ENCODE measurements at places on chromosomes 11 and 22.

- no peak for DNase-seq
These were observed 7.3 kb upstream of the SYCE3 start for GRCh38 chr22:50569896-50570535.

DNA sequence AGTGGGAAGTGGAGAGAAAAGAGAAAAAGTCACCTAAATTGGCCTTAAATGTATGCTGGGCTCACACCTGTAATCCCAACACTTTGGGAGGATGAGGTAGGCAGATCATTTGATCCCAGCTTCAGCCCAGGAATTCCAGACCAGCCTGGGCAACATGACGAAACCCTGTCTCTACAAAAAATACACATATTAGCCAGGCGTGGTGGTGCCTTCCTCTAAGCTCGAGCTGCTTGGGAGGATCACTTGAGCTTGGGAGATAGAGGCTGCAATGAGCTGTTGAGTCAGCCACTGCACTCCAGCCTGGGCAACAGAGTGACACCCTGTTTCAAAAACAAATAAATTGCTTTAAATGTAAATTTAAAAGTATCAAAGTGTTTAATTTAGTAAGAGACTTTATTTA lies 3.9 kb downstream of the CBL start:
- DNase-seq: no peak

DNA sequence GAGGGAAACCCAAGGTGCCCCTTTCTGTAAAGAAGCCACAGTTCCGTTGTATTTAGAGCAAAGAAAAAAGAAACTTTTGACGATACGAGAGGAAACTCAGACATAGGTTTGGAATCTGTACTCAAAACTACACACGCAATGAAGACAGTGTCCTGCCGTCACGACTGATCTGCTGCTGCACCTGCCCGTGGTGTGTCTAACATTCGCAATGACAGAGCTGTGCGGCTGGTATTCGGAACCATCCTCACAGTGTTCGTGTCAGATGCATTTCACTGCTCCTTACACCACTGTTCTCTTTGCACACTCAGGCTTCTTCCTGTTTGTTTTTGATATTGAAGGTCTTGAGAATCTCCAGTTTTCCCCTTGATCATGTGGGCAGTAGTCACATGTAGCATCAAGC lies 84.8 kb downstream of the RTL6 start:
- DNase-seq: no peak

- no peak for DNase-seq
These were observed 28.2 kb upstream of the ZDHHC13 start for GRCh38 chr11:19088791-19089190.

DNA sequence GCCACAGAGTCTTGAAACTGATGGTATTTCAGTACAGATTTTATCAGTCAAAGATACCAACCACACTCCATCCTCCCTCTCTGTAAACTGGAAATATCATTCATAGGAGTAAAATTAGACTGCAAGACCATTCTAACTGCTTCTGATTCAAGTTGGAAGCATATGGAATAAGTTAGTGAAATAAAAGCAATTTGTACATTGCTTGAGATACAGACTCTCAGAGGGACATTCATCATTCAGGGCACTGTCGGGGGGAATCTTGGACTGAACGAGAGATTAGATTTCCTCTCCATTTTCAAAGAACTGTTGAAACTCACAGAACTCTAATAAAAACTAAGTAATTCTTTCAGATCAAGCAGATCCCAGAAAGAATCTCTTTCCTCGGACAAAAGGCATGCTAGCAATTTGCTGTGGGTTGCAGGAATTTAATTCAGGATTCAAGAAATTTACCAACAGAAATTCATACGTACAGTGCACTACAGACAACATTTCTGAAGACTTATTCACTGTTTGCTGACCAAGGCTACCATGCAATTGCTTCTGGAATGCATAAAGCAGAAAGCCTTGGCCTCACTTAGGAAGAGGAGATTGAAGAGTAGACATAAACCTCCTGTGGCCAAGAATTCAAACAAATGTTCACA lies 34.1 kb downstream of the PAMR1 start:
- no peak for DNase-seq

DNA sequence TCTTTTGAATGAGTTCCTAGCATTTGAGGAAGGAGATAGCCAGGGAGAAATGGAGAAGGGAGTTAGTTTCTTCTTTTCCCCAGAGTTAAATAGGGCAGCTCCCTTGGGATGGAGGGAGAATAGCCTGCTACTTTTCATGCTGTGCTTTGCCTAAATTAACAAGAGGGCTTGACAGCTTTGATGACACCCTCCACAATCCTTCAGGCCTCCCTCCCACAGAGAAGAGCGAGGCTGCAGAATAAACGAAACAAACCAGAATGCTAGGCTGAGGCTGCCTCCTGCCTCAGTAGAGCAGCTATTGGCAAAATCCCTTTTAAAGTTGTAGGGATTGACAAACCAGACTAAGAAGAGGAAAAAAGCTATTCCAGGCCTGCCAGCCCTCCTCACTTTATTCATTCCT lies 94.6 kb downstream of the C11orf58 start:
- no peak for DNase-seq

- no peak for DNase-seq
These were observed 39.2 kb upstream of the CDON start for GRCh38 chr11:126101930-126102283.

DNA sequence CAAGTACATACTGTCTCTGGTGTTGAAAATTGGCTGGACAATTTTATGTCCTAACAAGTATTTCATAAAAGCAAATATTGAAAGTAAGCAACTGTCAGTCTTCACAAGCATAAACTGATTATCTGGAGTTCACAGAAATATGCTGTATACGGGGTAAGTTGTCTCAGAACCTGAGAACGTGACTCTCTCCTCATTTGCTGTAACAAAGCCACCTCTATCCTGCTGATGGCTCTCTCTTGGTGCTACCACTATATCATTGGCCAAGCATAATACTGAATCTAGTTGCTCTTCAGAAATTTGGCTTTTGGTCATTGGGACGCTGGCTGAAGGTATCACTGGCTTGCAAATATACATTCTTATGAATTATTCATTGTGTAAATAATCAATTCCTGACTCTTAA lies 1078.0 kb downstream of the LRRC4C start:
- no peak for DNase-seq

DNA sequence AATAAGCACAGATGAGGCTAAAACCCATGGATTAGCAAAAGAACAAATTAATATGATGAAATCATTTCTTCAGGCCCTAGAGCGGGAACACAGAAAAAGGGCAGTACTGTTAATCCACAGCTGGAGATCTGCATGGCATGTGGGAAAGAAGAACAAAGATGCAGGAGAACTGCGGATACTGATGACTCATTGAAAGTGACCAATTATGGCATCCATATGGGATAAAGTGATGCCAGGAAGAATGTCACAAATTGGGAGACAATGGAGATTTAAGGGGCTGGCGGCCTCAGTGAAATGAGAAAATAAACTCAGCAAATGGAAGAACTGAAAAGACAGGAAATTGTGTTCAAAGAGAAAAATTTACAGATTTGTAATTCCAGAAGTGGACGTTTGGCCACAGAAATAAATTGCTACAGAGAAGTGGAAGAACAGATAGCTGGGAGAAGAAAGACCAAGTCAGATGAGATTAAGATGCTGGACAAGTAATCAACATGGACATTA lies 39.4 kb downstream of the SIK3 start:
- DNase-seq: no peak

DNA sequence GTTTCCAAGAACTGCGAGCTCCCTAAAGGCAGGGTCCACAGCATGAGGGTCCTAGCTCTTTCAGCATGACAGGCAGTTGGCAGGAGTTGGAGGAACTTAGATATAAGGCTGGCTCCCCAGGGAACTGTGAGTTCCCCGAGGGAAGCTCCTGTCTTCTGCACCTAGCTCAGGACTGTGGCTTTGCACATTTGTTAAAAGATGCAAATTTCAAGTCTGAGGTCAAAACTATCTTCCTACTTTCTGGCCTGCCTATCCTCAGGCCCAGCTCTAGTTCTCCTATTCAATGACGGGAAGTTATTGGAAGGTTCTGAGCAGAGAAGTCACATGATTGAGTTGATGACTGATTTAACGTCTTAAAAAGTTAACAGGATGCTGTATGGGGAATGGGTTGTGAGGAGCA lies 11.7 kb upstream of the UCP3 start:
- peak; percentile 78 for DNase-seq

DNA sequence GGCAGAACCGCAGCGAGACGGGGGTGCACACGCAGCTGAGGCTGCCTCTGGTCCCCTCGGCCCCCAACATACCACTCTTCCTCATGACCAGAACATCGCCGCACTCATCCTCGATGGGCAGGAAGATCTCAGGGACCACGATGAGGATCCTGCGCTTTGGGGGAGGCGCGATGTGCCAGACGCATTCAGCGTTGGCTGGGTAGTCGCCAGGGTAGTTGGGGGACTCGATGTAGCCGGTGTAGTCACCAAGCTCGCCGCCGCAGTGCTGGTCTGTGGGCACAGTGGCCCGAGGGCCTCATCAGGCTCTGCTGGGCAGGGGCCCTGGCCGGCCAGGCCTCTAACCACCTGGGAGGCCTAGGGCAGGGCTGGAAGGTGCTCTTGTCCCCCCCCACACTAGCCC lies 23.0 kb upstream of the TTLL12 start:
- no peak for DNase-seq

DNA sequence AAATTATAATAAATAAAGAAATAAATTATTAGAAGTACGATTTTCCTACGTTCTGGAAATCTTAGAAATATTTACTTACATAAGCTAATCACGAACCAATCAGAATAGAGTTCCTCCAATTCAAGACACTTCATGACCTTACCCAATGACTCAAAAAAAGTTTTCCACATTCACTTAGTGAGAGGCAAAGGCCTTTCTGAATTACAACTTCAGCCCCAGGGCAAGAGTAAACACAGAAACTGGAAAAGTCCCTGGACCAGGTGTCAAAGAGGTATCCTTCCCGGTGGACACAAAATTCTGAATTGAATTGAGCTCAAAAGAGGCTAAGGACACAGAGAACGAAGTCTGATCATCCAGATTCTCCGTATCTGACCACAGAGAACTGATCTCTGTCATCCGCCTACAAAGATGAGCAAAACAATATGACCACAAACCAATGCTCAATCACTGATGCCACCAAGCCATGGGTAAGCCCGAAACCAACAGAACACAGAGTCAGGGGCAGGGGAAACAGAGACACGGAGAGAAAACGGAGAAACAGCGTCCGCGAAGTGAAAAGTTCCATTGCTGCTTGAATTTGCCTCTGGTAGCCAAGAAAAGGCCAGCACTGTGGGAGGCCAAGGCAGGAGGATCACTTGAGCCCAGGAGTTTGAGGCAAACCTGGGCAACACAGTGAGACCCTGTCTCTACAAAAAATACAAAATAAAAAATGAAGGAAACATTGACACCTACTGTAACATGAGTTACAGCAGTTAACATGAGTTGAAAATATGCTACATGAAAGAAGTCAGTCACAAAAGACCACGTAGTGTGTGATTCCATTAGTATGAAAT lies 6.8 kb downstream of the BID start:
- no peak for DNase-seq

GRCh38 chr11:396948-397548 lies 3.0 kb downstream of the PKP3 start:
- peak; percentile 78 for DNase-seq

- DNase-seq: no peak
These were observed 33.9 kb upstream of the RASSF10 start for GRCh38 chr11:12975195-12975594.

- DNase-seq: no peak
These were observed 8.6 kb upstream of the MIAT start for GRCh38 chr22:26648528-26649388.

DNA sequence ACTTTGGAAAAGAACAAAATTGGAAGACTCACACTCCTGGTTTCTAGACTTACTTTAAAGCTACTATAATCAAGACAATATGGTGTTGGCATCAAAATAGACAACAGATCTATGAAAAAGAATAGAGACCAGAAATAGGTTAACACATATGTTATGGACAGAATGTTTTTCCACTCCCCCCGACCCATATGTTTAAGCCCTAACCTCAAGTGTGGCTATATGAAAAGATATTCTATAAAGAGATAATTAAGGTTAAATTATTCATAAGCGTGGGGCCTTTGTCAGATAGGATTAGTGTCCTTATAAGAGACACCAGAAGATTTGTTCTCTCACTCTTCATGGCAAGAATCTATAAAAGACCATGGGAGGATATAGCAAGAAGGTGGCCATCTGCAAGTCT lies 440.0 kb downstream of the AASDHPPT start:
- DNase-seq: no peak

DNA sequence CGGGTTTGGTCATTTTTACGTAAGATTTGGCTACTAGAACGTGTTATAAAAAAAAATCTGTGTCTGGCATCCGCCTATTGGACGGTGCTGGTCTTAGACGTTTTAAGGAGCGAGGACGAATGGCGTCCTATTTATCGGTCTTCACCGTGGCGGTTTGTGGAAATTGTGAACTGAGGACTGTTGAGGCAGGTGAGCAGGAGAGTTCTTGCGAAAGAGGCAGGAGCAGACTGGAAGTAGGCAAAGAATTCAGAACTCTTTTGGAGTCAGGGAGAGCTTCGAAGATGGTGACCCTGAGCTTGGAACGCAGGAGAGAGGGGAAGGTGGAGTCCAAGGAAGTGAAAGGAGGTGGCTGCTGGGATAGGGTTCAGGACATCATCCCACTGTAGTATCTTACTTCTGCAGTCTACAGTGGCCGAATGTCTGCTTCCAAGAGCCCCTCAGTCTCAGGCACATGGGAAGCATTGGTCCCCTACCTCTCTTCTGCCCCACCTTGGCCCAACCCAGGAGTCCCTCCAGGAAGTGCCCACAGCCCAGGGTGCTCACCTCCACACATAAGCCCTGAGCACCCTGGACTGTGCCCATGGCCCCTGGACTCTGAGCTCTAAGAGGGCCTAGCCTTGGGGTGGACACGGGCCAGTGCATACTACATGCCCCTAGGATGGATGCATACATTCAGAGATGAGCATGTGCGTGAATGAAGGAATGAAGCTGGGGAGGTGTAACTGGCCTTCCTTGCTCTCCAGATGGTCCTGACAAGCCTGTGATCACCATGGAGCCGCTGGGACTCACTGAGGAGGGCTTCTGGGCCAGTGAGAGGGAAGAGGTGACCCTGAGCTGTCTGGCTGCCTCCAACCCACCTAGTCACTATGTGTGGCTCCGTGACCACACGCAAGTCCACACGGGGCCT lies 3.7 kb downstream of the VSIG10L2 start:
- no peak for DNase-seq

GRCh38 chr22:25025491-25026400 lies 73.2 kb downstream of the KIAA1671 start:
- no peak for DNase-seq

DNA sequence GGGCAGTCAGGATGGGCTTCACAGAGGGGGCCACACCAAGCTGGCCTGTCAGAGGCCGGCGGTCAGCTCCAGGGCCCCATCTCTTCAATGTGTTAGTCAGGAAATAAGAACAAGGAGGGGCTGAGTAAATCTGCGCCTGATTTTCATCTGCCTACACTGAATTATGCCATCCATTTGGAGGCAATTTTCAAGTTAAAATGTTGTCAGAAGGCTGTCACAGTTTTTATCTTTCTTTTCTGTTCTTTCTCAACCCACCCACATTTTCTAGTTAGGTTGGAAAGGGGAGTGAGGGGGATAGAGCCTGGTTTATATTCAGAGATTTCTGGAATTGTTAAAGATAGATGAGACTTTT lies 18.8 kb downstream of the ADORA2A start:
- DNase-seq: no peak
